ENCODE measurements at places on chromosomes 1 and 21. TPM values are rescaled to one million over a fixed set of nuclear protein-coding genes. Genes with fewer than 3 reads are reported as not detected.

The CNKSR1 gene
- total RNA-seq = 2.4 TPM

The P3R3URF gene
- total RNA-seq = not detected

- no peak for DNase-seq
These were observed 146.5 kb upstream of the LYPLAL1 start for GRCh38 chr1:219027146-219027673.

- no peak for DNase-seq
These were observed 268.2 kb upstream of the SGIP1 start for GRCh38 chr1:66265796-66266195.

GRCh38 chr1:189851806-189852367 lies 625.8 kb downstream of the BRINP3 start:
- no peak for DNase-seq

GRCh38 chr21:15935530-15935929 lies 205.7 kb downstream of the USP25 start:
- no peak for DNase-seq

- no peak for DNase-seq
These were observed 12.7 kb downstream of the CFAP298 start for GRCh38 chr21:32599526-32599925.
